Stimulated activated CD4-positive, alpha-beta T cell treated with anti-CD3 and anti-CD28 coated beads, Interleukin-1b, Interleukin-23, amount 100 ng/mL, for 4 hours (primary cell): ENCODE measurements at places on chromosomes 2 and 18.

DNA sequence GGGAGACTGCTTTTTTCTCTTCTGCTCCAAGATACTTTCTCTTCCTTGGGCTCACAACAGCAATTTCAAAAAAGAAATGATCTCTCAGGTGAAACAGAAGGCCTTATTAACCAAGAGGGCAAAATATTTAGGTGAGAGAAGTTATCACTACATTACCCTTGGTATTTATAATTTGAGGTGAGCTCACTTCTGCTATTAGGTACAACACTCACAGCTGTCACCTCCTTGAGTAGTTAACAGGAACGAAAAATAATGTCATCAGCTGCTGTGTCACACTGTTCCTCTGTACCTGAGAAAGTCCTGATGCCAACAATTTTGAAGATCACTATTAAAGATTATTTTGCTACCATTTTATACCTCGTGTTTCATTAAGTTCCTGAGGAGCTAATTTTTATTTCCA, 205.0 kb downstream of the DLGAP1 start:
- DNase-seq = no peak

GRCh38 chr2:108907822-108908712, 81.0 kb downstream of the EDAR start:
- DNase-seq = no peak

GRCh38 chr2:168470320-168471162, 14.5 kb downstream of the CERS6 start:
- DNase-seq = no peak

- DNase-seq = no peak
Observed at GRCh38 chr2:85873679-85874078, 15.1 kb downstream of the ST3GAL5 start.

GRCh38 chr2:42575458-42576064, 7.1 kb downstream of the MTA3 start:
- DNase-seq = no peak

DNA sequence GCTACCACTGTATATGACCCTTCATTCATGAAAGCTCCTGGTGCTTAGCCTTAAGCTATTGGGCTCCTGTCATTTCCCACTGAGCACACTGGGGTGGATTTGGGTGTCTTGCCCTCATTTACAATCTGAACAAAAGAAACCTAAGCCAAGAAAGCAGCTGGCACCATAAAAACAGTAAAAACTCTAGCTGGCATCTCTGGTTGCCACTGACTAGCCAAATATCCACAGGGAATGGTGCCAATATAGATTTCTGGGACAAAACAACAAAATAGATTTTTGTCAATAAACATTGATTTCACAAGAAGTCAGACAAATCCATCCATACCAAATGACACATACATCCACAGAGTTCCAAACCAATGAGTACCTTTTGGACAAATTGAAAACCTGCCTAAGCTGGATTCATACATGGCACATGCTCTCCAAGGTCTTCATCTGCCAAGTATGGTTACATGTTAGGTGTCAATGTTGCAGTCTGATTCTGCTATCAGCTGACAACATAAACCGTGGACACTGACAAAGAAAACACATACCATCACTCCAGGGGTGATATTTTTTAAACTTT, 1081.5 kb upstream of the ZEB2 start:
- DNase-seq = no peak

DNA sequence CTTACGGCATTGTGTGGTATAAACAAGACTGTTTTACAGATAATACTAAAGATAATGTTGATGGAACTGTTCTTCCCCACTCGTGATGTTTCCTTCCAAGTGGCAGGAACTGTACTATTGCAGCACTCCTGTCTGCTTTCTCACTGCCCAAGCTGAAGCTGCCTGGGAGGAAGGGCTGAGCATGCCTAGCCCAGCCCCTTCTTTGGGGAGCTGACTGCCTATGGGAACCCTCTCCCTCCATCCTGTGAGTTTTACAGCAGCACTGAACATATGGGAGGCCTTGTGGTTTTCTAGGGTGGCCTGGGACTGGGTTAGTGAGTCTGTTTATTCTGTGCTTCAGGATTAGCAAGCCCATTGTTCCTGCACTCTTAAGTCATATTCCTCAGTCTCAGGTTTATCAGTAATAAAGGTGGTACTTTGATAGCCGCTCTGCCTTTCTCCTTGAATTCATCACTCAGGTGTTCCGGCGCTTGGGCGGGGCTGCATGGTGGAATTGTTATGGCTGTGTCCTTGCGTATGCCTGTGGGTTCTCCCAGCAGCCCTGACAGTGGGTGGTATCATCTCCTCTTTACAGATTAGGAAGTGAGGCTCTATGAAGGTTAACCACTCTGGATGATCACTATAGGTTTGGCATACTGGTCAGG, 379.7 kb downstream of the PTPRM start:
- no peak for DNase-seq

DNA sequence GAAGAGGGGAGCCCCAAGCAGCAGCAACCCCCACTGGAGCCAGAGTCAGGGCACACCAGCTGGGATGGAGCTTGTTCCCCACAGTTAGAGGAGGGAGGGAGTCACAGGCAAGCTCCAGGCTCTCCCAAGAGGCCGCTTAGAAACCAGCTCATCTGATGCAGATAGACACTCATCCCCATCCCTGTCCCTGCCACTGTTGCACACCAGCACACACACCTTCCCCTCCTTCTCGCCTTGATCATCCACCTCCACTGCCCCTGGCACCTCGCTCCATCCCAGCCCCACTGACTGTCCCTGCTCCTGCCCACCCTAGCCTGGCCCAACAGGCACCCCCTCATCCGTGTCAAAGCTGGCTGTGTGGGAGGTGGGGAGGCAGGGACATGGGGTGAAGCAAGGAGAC, 1.5 kb upstream of the RUFY4 start:
- no peak for DNase-seq

DNA sequence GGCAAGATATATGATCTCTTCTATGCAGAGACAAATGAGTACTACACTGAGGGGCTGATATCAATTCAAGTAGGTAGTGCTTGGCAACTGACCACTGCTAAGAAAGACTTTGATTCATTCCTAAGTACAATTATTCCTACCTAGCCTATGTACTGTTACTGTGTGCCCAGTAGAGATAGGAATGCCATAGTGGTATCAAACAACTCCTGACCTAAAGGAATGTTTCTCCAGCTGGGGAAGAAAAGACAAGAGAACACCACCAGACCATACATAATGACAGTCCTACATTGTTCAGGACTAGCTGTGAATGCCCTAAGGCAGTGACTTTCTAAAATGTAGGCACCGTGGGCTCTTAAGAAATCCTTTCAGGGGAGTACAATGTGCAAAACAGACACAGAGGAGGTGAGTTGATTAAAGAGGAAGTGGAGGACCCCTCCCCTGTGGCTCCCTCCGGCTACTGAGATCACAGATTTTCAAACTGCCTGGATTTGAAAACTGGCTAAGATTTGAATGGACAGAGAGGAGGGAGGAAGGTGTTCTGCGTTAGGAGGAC, 89.1 kb downstream of the ANTXR1 start:
- no peak for DNase-seq

- no peak for DNase-seq
Observed at GRCh38 chr18:23181547-23181946, 46.3 kb downstream of the CABLES1 start.

- no peak for DNase-seq
Observed at GRCh38 chr2:100265226-100265625, 57.1 kb downstream of the LONRF2 start.

DNA sequence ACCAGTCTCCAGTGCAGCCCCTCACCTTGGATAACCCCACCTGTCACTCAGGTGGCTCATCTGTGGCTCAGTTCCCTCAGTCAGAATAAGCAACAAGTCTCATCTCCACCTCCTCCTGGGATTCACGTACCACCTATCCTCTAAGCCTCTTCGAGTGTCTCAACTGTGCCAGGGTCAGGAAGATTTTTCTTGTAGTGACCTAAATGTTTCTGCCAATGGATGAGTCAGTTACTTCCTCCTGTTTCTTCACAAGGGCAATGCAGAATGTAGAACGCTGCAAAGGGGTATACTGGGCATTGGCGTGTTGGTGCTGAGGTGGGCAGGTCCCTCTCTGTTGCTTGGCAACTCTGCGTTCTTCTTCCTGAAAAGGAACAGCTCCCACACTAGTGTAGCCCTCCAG, 213.3 kb upstream of the CXCR4 start:
- no peak for DNase-seq

- no peak for DNase-seq
Observed at GRCh38 chr2:127410871-127411652, 7.2 kb upstream of the PROC start.

- DNase-seq = no peak
Observed at GRCh38 chr18:3605486-3605952, 155.5 kb downstream of the TGIF1 start.

- no peak for DNase-seq
Observed at GRCh38 chr2:175576270-175576669, 394.8 kb upstream of the ATP5MC3 start.

DNA sequence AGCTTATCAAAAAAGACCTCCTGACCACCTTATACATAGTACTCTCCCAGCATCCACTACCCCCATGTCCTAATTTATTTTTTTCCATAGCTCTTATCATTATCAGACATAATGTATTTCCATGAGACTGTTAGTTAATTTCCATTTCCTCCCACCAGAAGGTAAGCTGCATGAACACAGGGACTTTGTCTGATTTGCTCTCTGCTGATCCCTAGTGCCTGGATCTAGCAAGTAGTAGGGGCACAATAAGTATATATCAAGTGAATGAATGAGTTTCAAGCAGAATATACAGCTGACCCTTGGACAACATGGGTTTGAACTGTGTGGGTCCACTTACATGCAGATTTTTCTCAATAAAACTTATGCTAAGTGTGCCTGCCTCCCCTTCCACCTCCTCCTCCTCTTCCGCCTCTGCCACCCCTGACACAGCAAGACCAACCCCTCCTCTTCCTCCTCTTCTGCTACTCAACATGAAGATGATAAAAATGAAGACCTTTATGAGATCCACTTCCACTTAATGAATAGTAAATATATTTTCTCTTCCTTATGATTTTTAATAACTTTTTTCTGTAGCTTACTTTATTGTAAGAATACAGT, 53.8 kb downstream of the CTAGE1 start:
- no peak for DNase-seq
